ENCODE measurements at places on chromosomes 11 and 22.

DNA sequence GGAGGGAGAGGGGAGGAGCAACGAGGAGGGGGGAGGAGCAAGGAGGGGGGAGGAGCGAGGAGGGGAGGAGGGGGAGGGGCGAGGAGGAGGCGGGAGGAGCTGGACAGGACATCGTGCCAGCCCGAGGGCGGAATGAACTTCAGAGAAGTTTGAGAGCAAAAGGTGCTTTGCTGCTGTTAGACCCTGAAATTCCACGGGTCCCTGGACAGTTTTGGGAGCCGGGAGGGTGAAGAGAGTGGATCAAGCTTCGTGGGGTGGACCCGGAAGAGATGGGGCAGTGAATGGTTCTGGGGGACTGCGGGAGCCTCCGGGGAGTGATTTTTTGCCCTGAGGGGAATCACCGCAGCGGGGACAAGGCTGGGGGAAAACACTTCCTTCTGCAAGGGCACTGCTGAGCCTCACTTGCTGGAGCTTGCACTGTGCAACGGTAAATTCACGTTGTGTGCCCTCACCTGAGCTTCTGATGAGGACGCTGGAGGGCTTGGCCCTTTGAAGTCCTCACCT, 10.7 kb upstream of the NLRP6 start:
- no peak for DNase-seq

DNA sequence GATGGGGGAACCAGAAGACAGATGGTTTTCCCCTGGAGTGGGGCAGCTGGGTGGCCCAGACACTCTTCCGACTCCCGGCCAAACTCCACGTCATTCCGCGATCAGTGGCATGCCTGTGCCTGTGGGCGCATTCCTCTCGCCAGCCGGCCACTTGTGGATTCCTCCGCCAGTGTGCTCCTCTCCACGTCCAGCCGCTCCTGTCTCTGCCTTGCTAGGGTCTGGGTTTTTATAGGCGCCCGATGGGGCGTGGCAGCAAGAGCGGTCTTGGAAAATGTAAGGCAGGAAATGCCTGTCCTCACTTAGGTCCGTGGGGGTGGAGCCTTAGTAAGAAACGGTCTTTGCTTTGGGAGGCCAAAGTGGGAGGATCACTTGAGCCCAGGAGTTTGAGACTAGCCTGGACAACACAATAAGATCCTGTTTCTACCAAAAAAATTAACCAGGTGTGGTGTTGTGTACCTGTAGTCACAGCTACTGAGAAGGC, 81.6 kb upstream of the SEPTIN5 start:
- no peak for DNase-seq

GRCh38 chr22:40211476-40212054, 33.8 kb downstream of the TNRC6B start:
- no peak for DNase-seq

- DNase-seq, result no peak
Observed at GRCh38 chr22:25030636-25031035, 78.1 kb downstream of the KIAA1671 start.

DNA sequence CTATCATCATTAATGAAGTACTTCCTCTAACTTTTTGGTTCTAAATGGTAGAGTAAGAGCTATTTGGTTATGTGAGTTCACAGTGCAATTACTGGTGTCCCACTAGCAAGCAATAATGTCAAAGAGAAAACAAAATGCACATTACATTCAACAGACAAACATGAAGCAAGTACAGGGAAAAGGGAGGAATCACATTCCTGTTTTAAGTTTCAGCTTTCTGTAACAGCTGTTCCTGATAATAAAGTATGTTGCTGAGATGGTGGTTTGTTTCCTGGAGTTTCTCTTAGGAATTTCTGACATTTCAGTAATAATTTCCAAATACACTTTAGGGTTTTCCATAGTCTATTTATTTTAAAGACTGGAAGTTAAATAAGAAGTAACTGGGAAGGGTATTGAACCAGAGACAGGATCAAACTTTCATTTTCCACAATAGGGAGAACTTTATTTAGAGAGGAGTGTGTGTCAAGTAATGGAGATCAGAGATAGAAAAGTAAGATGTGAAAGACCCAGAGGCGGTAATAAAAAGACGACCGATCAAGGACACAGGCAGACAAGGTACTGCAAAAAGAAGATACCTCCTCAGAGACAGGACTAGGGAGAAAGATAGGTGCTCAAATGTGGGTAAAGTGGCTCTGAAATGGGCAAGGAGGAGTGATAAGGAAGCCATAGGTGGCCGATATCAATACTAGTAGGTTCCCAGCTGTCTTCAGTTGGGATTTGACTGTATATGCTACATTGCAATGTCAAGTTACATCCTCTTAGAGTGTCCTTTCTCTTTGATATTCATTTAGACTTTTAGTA, 20.8 kb upstream of the CLNS1A start:
- DNase-seq, result no peak
